Fibroblast of skin of scalp (primary cell): ENCODE measurements at places on chromosomes 5 and 9.
A peak's percentile ranks its signal among the peaks of the same experiment; 100 is the strongest.

DNA sequence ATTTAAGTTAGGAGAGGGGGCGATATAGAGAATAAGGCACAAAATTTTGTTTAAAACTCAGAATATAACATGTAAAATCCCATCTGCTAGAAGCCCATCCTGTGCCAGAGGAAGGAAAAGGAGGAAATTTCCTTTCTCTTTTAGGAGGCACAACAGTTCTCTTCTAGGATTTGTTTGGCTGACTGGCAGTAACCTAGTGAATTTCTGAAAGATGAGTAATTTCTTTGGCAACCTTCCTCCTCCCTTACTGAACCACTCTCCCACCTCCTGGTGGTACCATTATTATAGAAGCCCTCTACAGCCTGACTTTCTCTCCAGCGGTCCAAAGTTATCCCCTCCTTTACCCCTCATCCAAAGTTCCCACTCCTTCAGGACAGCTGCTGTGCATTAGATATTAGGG, 18.3 kb downstream of the MOCS2 start:
- DNase-seq: peak; percentile 65

- no peak for DNase-seq
Measured at GRCh38 chr5:55222092-55222984, 4.8 kb downstream of the MCIDAS start.

DNA sequence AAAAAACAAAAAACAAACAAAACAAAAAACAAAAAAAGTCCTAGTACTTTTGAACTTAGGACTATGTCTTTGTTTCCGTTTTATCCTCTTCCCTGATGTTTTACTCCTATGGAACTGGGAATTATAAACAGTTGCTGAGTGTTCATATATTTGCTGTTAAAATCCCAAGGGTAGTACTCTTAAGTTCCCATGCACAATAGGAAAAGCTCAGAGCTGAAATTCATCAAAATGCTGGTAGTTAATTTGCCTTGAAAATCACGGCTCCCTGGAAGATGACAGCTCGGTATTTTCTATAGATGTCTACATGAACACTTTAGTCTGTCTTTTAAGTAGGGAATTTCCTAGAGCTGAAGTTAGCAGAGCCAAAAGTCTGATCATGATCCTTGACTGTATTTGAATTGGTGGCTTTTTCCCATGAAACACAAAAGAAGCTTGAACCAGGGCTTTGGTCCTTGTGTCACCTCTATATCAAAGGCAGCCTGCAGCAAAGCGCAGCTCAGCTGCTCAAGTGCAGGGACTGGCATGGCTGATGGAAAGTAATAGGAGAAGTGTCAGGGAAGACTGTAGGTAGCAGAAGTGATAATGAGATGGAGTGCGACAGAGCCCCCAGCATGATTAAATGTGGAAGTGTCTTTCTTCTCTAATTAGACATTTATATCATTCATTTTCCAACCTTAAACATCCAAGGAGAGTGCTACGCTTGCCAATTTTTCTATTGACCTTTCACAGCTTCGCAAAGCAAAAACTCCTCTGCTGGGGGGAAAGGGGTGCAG, 310.9 kb downstream of the TRIM36 start:
- no peak for DNase-seq

DNA sequence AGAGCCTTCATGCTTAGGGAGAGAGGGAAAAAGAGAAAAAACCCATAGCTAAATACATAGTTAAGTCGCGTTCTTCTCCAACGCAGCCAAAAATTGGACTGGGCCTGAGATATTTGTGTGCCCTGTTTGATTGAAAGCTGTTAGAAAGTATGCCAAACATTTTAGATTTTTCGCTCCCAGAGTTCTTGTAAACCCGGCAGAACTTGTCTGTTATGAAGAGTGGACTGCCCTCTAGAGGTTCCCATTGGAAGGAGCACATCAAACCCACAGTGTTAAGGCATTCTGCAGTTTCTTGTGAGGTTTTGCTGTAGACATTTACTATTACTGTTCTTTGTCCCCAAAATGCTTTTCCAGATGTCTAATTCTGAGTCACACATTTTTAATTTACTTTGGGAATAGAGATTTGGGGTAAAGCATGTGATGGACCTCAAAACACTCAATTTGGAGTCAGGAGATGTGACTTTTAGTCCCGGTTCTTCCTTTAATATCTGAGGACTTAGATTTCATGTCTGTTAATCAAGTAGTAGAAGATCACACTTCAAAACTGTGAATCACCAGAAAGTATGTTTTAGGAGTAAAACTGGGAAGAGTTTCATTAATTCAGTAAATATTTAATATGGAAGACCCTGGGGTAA, 96.6 kb downstream of the PCSK1 start:
- DNase-seq: peak; percentile 92

- DNase-seq: peak; percentile 63
Measured at GRCh38 chr5:9519537-9519936, 26.3 kb downstream of the SEMA5A start.

DNA sequence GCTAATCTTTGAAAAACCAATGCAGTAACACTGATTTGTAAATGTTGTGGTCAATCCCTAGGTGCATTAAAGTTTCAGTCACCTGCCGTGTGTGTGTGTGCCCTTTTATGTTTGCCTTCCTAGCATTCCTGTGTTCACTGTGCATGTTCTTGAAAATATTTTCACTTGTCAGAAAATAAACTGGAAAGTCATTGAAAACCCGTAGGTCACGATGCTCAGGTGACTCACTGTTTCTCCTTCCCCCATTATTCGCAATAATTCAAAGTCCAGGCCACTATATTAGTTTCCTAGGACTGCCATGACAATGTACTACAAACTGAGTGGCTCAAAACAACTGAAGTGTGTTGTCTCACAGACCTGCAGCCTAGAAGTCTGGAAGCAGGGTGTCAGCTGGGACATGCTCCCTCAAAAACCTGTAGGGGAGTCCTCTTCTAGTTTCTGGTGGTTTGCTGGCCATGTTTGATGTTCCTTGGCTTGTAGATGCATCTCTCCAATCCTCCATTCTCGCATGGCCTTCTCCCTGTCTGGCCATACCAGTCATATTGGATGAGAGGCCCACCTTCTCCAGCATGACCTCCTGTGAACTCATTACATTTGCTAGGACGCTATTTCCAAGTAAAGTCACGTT, 29.3 kb downstream of the MARVELD2 start:
- no peak for DNase-seq

DNA sequence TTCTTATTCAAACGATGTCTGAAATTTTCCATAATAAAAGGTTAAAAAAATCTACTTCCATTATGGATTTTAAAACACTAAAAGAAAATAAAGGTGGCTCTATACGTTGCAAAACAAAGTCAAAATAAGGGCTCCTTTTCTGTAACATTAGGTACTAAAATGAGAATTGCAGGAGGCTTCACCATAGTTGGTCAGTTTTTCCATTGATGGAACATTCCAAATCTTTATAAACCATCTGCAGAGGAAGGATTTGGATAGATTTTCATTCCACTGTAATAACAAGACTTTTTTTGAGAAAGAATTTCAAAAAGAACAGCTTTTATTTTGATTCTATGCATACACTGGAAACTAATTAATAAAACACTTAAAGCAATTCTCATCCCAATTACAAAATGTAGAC, 145.6 kb downstream of the LURAP1L start:
- no peak for DNase-seq

DNA sequence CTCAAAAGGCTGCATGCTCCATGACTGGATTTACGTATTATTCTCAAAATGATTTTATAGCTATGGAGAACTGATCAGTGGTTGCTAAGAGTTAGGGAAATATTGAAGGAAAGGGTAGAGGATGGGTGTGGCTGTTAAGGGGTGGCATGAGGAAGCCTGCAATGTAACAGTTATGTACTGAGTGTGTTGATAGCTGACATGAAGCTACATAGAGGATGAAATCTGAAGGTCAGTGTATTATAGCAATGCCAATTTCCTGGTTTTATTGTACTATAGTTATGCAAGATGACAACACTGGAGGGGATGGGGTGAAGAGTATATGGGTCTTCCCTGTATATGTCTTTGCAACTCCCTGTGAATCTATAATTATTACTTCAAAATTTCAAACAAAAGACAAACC, 51.0 kb downstream of the TMEM245 start:
- DNase-seq: no peak

DNA sequence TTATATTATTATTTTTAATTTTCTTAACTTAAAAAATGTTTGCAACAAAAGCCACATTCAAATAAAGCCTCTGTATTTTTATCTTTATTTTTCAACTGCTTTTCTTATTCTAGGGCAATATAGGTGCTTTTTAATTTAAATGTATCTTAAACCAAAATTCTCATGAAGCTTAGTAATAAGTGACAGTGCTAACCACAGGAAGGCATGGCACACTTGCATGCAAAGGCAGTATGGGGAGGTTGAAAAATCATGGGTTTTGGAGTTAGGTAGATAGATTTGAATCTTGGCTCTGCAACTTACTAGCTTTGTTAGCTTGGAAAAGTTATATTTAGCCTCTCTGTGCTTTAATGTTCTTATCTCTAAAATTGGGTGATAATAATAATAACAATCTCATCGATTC, 458.0 kb downstream of the DMAC1 start:
- no peak for DNase-seq

DNA sequence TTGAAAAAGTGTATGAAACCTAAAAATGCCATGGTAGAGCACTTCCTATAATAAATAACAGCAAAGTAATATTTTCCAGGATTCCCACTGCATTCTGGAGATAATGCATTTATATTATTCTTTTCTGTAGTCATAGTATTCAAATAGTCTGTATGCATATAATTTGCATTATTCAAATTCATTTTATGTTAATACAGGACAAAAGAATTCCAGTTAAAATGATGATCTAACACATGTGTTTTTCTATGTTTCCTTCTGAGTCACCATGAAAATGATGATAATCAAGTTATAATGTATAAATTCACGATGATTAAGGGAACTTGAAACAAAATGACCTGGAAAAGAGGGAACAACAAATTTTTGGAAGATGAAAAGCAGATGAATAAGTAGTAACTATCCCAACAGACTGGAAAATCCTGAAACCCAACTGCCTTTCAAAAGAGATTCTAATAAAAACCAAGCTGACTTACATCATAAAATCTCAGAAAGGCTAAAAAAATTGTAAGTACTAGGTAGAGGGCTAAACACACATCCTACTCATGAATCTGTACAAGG, 358.6 kb upstream of the PAPPA start:
- peak; percentile 27 for DNase-seq

DNA sequence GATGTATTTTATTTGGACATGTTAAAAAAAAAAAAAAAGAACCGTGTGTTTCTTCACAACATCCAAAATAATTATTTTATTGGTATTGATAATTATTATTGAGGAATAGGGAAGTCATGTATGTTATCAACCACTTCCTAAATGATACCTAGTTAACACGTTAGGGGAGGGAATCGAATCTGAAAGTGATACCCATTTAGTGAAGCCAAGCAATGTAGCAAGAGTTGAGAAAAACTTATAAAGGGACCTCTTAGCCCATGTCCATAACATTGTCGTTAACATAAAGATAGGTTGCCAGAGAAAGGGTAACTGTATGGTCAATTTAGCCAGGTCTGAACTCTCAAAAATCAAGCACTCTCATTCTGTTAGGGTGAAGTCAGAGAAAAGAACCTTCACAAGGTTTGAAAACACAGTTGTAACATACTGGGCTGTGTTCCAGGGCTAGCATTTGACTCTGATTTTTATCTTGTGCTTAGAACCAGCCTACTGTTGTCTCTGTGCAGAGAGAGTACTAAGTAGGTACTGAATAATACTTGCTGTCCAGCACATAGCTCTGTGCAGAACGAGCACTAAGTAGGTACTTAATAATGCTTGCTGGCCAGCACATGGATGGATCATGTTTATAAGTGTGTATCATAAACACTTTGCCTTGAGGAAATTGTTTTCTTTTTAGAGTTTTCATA, 60.4 kb downstream of the GHR start:
- no peak for DNase-seq

- DNase-seq: no peak
Measured at GRCh38 chr9:101902051-101902450, 163.6 kb upstream of the GRIN3A start.

DNA sequence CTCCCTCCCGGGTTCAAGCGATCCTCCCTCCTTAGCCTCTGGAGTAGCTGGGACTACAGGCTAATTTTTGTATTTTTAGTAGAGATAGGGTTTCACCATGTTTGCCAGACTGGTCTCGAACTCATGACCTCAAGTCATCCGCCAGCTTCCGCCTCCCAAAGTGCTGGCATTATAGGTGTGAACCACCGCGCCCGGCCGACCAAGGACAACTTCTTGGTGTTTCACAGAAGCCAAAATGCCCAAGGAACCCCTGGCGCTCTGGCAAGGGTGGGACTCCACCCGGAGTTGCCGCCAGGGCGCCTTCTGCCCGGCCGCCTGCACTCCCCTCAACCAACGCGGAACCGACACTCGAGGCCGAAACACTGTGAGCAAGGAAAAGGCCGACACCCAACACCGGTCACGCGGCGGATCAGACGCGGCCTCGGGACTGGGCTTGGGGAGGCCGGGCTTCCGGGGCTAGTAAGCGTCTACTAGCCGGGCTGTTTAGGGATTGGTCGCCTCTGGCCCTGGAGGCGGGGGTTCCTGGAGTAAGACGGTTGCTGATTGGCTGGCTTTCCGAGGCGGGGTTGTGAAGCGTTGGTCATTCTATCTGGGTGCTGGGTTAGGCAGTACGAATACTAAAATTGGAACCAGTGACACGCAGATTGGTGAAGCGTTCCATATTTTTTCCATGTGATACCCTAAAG, 7.7 kb upstream of the CFAP157 start:
- peak; percentile 96 for DNase-seq

- no peak for DNase-seq
Measured at GRCh38 chr9:120040896-120041295, 539.1 kb downstream of the CDK5RAP2 start.

DNA sequence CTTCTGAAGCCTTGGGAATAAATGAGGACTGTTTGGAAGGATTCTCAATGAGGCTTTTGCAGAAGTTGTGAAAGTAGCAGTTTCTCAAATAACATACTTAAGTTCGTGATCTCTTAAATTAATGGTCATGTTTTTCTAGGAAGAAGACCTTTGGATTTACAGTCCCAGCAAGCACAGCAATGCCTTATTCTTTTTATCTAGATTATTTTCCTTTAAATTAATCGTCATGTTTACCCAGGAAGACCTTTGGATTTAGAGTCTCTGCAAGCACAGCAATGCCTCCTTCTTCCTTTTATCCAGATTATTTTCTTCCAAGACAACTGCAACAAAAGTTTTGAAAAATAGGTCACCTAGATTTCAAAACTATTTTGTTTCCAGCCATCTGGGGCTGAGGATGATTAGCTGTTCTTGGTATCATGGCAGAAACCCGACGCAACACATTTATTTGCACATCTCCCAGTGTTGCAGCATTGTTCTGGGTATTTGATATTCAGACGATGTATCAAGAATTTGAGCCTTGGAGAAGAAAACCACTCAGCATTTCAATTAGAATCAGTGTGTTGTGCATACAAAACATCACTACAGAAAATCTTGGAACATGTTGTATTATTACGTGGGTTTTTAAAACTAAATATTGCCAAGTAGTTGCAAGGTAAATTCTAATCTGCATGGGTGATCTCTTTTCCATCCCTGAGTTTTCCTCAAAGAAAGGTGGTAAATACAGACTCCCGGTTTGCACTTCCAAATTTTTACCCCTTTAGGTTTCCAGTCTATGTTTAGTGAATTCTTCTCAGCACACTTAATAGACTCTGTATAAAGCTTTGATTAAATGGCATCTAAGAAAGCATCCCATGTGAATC, 50.9 kb downstream of the JAKMIP2 start:
- DNase-seq: no peak

GRCh38 chr9:24462951-24463350, 82.7 kb downstream of the IZUMO3 start:
- no peak for DNase-seq

GRCh38 chr9:2215921-2216441, 200.8 kb downstream of the SMARCA2 start:
- DNase-seq: no peak
